Testis (tissue), 5 donors: ENCODE measurements at places on chromosomes 6 and 20. TPM values are rescaled to one million over a fixed set of nuclear protein-coding genes. Genes with fewer than 3 reads are reported as not detected.

The C20orf141 gene
- total RNA-seq, result 177 TPM

The NINL gene
- total RNA-seq, result 33.4 TPM

The RNASET2 gene
- total RNA-seq, result 50.2 TPM

The TRIM38 gene
- total RNA-seq, result 5.3 TPM

The FNDC1 gene
- 1.7 TPM for total RNA-seq

The CDH26 gene
- total RNA-seq, result 1.7 TPM

The SASH1 gene
- total RNA-seq, result 40.3 TPM

The VAPB gene
- 23.8 TPM for total RNA-seq

The HSPA1L gene
- 87.9 TPM for total RNA-seq

The PI16 gene
- 24.7 TPM for total RNA-seq

The CGA gene
- not detected for total RNA-seq

The TFAP2A gene
- 4.8 TPM for total RNA-seq

The ULBP1 gene
- 5.9 TPM for total RNA-seq

The FAM50B gene
- 38.6 TPM for total RNA-seq

The GRM1 gene
- total RNA-seq, result 5.6 TPM

The TMEM244 gene
- total RNA-seq, result not detected

The STX7 gene
- 18.8 TPM for total RNA-seq

The MUC21 gene
- total RNA-seq, result not detected

The FERMT1 gene
- 2.5 TPM for total RNA-seq

The MYBL2 gene
- 27.7 TPM for total RNA-seq

The EGFL8 gene
- total RNA-seq, result 24.3 TPM

The BHLHE23 gene
- total RNA-seq, result 6.6 TPM

The C4A gene
- 24.6 TPM for total RNA-seq

The PPP1R3G gene
- 0.93 TPM for total RNA-seq

The CTAGE9 gene
- total RNA-seq, result 3.7 TPM

The MLIP gene
- total RNA-seq, result 0.43 TPM

The NR2E1 gene
- total RNA-seq, result 0.12 TPM

The ADGRF5 gene
- 8.8 TPM for total RNA-seq

The DEFB115 gene
- total RNA-seq, result not detected

The GHRH gene
- total RNA-seq, result not detected

The COL20A1 gene
- 17.1 TPM for total RNA-seq

The TMX4 gene
- 236 TPM for total RNA-seq

The HIVEP2 gene
- total RNA-seq, result 10.7 TPM

The AKIRIN2 gene
- total RNA-seq, result 72.5 TPM

The PRKN gene
- total RNA-seq, result 34.5 TPM
